ENCODE measurements at places on chromosomes 4 and X.

DNA sequence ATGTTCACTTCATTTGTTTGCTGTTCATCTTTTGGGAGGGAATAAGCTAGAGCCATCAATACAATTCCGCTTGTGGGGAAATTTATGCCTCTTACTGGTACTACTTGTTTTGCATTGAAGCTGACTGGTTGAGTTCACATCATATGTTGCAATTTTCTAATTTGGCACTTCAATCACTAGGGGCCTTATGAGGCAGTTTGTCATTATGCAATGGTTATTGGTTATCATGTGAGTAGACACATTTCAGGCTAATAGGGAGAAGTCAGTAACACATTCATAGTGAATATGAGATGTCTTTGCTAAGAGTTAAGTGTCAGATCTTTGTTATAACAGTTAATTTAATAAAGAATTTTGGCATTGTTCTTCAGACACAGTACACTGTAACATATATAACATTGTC is 5.0 kb downstream of the RPL36A start:
- DNase-seq, result no peak

DNA sequence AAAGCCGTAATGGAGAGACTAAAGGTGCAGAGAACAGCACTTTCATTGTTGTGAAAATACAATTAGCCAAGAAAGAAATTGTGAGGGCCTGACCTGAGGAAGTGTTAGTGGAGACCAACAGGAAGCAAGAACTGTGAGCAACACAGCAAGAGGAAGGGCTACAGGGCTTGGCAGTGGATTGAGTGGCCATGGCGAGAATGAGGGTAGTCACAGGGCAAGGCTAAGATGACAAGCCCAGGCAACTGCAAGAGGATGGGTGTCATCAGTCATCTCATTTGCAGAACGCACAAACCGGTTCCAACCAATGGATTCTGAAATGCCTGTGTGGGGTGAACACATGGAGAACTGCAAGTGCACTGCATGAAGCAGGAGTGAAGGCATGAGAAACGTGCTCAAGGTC is 3.6 kb downstream of the SLC10A6 start:
- DNase-seq, result no peak

- DNase-seq, result no peak
Measured at GRCh38 chrX:13855689-13856450, 39.0 kb upstream of the GPM6B start.

DNA sequence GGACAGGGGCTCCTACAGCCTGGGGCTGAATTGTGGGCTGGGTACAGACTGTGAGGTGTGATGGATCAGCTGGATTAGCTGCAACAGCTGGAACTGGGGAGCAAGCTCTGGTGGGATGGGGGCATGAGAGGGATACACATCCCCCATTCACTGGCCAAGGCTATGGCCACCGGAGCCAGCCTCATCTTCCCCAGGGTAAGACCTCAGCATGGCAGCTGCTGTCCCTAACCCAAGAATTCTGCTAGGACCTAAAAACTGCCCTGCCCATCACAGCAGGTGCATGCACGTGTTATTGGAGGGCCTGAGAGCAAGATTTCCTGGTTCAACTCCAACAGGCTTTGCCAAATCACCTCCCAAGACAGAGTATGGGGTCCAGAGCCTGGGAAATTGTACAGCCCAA is 258.6 kb upstream of the AGTR2 start:
- no peak for DNase-seq

DNA sequence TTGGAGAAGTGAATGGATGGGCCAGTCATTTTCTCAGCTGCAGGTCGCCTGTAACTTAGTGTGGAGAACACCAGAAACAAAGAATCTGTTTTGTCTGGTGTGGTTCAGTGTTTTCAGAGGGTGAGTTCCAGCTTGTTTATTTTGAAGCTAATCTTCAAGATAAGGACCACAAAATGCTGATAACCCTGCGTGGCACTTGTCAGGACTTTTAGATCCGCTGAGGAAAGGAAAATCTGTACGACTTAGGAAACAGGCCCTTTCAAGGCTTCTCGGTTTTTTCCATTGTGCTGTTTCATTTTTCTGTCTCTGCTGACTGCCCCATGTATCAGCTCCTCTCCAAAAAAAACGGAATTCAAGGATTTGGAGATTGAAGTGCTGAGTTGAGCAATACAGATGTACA is 8.7 kb upstream of the ANAPC4 start:
- DNase-seq, result no peak

DNA sequence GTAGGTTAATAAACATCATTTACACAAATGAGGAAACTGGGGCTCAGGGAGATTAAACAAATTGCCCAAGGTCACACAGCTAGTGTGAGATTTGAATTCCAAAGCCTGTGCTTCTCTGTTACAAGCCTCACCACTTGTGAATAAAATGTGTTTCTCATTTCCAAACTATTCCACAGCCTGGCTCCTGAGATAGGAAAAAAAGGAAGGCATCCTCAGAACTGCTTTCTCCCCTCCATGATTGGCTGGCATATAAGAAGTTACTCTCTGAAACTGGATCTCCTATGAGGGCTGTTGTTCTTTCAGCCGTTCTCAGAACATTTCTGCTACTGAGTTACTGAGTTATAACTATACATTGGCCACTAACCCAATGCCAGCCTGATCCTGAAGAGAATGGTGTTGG is 237.9 kb downstream of the MAML3 start:
- no peak for DNase-seq

- no peak for DNase-seq
Measured at GRCh38 chr4:169439244-169439643, 168.5 kb upstream of the SH3RF1 start.

Measured in H54 (cell line).